SK-N-SH treated with all-trans-retinoic acid at 6 μM for 48 hours (cell line): ENCODE measurements at places on chromosomes 2 and 18.

GRCh38 chr2:105258835-105259350 is 17.4 kb downstream of the GPR45 start:
- ATAC-seq = no peak

DNA sequence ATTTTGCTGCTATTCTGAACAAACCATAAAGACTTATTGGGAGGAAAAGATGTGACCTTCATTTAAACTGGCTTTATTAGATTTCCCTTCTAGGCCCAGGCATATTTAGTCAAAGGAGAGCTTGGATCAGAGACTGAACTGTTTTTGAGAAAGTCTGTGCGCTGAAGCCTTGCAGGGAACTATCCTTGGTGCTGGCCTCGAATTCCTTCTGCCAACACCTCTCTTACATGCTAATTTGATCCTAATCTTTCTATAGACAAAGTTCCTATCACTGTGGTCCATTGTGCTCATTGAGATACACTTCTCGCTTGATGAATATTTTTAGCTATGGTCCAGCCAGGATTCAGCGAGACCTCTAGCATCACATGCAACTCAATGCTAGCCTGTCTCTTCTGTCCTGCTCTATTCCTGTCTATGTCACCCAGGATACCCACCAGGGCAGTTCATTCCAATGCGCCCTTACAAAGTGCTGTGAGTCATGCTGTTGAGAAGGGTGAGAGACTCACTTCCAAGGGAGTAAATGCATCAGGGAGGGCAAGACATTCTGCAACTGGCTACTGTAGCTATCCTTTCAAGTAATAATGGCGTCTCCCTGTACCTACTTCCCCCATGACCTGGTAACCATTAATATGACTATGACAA is 356.7 kb upstream of the LYPD1 start:
- no peak for ATAC-seq

- ATAC-seq = no peak
Measured at GRCh38 chr2:236764716-236765115, 195.1 kb downstream of the ACKR3 start.

DNA sequence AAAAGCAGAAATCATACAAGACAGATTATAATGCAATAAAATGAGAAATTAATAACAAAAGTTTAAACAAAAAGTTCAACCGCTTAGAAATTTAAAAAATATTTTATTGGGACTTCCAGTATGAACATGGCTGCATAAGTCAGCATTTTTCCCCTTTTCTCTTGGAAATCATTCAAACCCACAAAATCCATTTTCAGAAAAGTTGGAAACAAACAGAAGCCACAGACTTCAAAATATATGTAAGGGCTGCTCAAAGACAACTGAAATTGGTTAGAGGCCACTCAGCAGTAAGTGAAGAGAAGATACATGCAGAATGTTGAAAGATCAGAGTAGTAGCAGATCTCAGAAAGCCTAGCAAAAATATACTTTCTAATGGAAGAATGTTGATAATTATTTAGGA is 194.0 kb downstream of the DYSF start:
- ATAC-seq = no peak

DNA sequence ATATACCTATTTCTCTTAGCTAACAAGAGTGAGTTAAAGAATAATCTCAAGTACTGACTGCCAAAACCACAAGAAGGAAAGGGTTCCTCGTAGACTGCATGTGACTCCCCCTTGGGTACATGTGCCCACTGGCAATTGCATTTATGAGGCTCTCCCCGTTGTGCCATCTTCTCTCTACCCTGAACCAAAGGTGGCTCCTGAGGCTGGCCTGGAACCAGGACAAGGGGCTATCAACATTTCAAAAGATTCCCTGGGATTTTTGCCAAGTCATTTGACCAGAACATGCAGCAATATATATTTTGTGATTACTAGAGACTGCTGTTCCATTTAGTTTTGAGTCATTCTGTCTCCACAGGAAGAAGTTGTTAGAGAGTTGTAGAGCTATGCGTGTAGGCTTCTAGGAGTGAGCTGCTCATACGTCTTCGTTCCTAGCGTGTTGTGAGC is 45.8 kb downstream of the LAMA3 start:
- peak; percentile 81 for ATAC-seq

- ATAC-seq = no peak
Measured at GRCh38 chr2:6139916-6140315, 447.7 kb downstream of the SOX11 start.

GRCh38 chr2:215354771-215355695 is 43.2 kb downstream of the ATIC start:
- ATAC-seq = no peak; the same call in 2 of the 3 replicates

- ATAC-seq = peak; percentile 56
Measured at GRCh38 chr2:23916727-23917405, 10.1 kb downstream of the ATAD2B start.

GRCh38 chr18:42929857-42930256 is 185.6 kb downstream of the RIT2 start:
- ATAC-seq = no peak

DNA sequence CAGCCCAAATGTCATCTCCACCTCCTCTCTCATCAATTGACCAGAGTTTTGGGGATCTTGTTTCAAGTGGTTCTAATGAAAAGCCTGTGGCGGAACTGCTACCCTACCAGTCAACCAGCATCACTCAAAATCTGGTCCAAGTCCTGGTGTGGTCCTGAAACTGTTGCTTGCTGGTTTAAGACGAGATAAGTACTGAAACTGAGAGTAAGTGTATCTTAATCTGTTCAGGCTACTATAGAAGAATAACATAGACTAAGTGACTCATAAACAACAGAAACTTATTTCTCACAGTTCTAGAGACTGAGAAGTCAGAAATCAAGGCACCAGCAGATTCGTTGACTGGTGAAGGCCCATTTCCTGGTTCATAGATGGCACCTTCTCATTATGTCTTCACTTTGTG is 879 bp upstream of the GALNT5 start:
- no peak for ATAC-seq

GRCh38 chr18:60197671-60198462 is 174.7 kb downstream of the MC4R start:
- ATAC-seq = peak; percentile 91

GRCh38 chr2:135124924-135125886 is 73.1 kb downstream of the RAB3GAP1 start:
- ATAC-seq = no peak

DNA sequence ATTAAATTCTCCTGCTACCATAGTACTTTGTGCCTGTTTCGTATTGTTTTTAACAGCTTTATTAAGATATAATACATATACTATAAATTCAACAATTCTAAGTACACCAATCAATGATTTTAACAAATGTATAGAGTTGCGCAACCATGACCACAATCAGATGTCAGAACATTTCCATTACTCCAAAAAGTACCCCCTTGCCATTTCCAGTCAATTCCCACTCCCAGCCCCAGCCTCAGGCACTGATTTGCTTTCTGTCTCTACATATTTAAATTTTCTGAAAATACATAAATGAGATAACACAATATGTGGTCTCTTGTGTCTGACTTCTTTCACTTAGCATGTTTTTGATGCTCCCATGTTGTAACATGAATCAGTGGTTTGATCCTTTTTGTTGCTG is 193.9 kb downstream of the FIGN start:
- no peak for ATAC-seq

DNA sequence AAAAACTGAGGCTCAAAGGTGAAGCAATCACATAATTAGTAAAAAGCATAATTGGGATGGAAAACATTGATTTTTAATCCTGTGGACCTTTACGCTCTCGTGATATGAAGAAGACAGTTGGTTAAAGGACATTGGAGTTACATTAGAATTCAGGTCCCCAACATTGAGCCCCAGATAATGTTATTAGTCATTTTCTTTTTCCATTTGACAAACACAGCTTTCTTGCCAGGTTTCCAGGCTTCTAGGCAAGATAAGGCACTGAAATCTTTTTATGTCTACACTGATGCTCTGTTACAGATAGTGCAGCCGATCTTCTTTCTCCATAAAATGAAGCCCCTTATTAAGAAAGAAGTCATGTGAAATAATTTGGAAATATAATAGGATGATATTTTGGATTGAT is 38.5 kb downstream of the MYO3B start:
- no peak for ATAC-seq

- peak; percentile 51 for ATAC-seq
Measured at GRCh38 chr2:20184067-20184938, 40.6 kb downstream of the SDC1 start.

DNA sequence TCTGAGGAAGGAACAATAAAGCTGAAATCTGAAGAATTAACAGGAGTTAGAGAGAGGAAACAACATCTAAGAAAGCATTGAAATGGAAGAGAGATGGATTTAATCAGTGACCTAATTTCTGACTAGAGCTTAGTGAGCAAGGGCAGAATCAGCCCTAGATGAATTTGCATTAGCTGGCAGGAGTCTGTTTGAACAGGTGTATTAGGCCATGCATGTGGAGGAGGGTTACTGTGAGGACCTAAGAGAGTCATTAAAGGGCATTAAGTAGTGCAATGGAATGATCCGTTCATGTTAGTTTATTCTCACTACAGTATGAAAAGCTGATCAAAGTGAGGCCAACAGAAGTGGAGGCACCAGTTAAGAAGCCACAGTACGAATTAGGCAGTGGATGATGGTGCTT is 285.3 kb downstream of the GRB14 start:
- ATAC-seq = no peak

DNA sequence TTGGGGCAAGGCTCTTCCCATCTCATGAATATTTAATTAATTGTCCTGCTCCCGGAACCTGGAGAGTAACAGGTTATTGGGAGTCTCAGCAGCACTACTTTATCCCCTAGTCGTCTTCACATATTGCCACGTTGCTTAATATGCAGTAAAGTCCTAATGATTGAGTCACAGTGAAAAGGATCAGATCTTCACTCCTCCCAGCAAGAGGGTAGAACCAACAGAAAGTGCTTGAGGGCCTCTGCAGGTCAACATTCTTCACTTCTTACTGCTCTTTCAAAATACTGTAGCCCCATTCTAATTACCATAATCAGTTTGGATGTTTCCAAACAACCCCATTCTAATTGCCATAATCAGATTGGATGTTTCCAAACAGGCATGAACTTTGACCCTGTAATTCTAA is 801.0 kb downstream of the LRRTM4 start:
- ATAC-seq = no peak

- ATAC-seq = no peak
Measured at GRCh38 chr18:67710639-67711038, 194.1 kb upstream of the DSEL start.

DNA sequence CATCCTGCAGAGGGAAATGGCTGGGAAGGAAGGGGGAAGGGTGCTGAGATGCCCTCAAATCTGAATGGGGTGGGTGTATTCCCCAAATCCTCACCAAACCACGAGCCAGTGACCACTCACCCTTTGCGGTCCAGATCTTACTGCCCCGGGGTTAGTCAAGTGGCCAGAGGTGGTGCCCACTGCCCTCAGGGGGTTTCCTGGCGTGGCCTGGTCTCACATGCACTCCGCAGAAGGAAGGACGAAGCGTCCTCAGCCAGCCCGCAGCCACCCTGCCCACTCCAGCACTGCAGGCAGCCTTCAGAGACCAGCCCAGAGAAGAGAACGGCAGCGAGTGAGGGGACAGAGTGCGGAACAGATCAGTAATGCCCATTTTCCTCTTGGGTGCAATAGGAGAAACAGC is 50.4 kb downstream of the IL1RL2 start:
- ATAC-seq = no peak

DNA sequence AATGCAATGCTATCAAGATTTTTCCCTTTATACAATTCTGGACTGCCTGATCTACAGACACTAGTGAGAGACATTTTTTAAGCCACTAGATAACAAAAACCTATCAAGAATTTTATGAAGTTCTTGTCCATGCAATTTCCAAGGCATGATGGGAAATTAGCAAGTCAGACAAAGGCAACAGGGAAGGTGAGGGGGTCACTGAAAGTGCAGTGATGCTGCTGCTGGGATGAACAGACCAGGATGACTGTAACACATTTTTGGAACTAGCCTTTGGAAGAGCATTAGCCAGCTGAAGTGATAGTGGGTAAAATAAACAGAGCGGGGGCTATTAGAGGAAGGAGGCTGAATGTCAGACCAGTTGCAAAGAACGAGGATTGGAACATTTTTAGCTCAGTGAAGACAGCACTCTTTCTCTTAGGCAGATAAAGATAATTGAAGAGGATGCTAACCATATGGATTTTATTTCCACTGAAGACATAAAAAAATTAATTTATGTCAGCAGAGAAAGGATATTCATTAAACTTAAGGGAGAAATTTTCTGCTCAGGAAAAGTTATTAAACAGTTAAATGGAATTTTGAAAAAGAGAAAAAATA is 17.9 kb downstream of the NRXN1 start:
- no peak; the same call in 2 of the 3 replicates for ATAC-seq

GRCh38 chr2:70947556-70948184 is 12.0 kb downstream of the ATP6V1B1 start:
- ATAC-seq = peak; percentile 87

DNA sequence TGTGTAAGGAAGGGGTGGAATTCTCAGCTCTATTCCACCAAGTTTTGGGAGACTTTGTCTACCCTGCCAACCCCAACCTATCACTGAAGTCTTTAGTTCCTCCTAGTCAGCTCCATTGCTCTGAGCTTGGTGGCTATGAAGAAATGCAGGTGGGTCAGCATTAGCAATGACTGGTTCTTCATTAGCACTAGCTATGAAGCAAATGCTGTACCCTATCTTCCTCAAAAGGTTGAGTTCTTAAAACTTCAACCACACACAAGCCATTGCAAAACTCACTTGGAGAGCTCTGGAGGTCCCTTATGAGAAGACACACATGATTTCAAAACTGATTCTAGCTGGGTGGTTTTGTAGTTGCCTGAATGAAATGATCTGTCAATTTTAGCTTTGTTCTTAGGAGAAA is 193.8 kb downstream of the IKZF2 start:
- no peak for ATAC-seq

GRCh38 chr2:203451011-203451410 is 84.1 kb downstream of the RAPH1 start:
- peak; percentile 86 for ATAC-seq

- no peak for ATAC-seq
Measured at GRCh38 chr2:101706819-101707177, 9.3 kb downstream of the MAP4K4 start.

- ATAC-seq = no peak; the same call in 2 of the 3 replicates
Measured at GRCh38 chr18:6712401-6712800, 17.1 kb upstream of the ARHGAP28 start.

DNA sequence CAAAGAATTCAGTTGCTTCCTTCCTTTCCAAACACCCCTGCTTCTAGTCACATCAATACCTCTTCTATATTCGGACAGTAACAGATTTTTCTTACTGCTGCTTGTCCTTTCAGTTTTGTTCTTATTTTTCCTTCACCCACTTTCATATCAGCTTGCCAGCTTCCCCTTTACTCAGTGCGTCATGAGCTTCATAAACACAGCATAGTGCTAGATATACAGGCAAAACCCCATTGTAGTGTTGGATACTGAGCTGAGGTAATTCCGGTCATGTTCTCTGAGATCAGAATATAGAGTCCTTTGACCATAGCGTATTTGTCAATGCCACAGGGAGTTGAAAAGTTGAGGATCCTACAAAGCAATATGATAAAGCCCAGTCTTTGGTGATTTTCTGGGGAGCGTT is 2.4 kb downstream of the FARP2 start:
- no peak for ATAC-seq

DNA sequence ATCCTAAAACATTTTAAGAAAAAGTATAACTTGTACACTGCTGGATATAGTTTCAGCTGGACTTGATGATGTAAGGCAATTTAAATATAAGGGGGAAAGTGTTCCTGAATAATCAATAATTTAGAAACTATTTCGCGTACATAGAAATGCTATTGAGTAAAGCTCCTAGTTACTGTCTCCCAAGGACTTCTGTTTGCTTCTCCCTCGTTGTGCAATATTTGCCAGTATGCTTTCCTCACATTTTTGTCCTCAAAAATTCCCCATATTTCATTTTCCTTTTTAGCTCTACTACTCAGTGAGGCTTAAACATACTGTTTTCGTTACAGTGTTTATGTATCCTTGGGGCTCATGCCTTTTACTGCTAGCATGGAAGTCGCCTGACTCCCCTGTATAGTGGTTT is 36.9 kb downstream of the ATP9B start:
- ATAC-seq = no peak
